Kidney (tissue), 22 donors: ENCODE measurements at places on chromosomes 4 and X. TPM values are rescaled to one million over a fixed set of nuclear protein-coding genes. Genes with fewer than 3 reads are reported as not detected.

Gene GDPD2
- total RNA-seq, result 7.0 TPM

DNA sequence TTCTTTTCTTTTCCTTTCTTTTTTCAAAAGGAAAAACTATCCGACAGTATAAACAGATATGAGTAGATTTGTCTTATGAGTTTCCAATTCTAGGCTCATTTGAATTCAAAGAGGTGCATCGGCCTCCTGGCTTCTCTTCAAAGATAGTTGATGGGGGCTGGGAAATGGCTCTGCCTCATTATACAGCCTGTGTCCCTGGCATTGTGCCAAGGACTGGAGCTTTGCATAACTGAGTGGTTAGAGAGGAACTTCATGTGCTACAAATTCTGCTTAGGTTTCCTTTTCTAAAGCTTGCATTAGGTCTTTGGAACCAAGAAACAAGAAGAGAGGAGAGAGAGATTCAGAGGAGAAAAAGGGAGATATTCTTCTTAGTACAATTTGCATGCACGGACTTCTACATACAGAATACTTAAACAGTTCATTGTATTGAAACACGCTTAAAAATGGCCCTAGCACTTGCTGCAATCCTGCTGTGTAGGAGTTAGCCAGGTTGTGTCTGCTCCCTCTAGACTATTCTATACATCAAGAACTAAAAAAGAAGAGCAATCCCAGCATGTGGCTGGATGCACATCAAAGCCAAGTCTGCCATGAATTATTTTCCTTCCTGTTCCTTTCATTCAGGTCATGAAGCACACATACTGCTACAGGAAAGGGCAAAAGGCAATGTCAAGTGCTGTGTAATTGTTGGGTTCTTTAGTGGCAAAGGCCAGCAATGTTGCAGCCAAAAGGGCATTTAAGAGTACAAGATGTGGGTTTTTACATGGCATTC, 70.9 kb downstream of the INTS12 start:
- no peaks in the 10 kb centered on the region for H3K27me3 ChIP-seq
- no peak overlapping the region for H3K27ac ChIP-seq
- no peaks in the 10 kb centered on the region for H3K36me3 ChIP-seq
- H3K4me1 ChIP-seq, result peaks cover 17% of the 10 kb centered on the region
- H3K4me3 ChIP-seq, result peak overlapping the region; percentile 14

GRCh38 chr4:68865188-68865638, 49.4 kb downstream of the UGT2B10 start:
- peak; percentile 7 for DNase-seq
- H3K4me1 ChIP-seq, result no peaks in the 10 kb centered on the region
- no peak overlapping the region for H3K4me3 ChIP-seq
- H3K27me3 ChIP-seq, result no peaks in the 10 kb centered on the region
- H3K36me3 ChIP-seq, result no peaks in the 10 kb centered on the region
- H3K27ac ChIP-seq, result no peak overlapping the region

DNA sequence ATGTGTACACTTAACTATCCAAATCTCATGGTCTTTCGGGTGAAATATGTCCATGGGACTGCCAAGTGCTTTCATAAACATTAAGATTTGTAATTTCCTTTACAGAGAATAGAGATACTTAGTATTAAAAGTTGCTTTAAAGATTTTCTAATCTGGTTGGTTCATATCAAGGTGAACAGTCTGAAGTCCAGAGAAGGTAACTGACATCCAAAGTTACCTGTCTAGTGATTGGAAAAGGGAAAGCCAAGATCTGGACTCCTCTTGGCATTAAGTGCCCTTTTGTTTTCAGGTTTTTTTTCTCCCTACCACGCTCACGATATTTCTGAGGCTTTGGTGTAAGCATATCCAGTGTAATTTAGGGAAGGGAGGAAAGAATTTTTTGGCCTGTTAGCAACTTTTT, 5.0 kb downstream of the SMAD1 start:
- no peaks in the 10 kb centered on the region for H3K27me3 ChIP-seq
- no peaks in the 10 kb centered on the region for H3K36me3 ChIP-seq
- H3K4me1 ChIP-seq, result no peaks in the 10 kb centered on the region
- H3K4me3 ChIP-seq, result no peak overlapping the region
- H3K27ac ChIP-seq, result no peak overlapping the region

DNA sequence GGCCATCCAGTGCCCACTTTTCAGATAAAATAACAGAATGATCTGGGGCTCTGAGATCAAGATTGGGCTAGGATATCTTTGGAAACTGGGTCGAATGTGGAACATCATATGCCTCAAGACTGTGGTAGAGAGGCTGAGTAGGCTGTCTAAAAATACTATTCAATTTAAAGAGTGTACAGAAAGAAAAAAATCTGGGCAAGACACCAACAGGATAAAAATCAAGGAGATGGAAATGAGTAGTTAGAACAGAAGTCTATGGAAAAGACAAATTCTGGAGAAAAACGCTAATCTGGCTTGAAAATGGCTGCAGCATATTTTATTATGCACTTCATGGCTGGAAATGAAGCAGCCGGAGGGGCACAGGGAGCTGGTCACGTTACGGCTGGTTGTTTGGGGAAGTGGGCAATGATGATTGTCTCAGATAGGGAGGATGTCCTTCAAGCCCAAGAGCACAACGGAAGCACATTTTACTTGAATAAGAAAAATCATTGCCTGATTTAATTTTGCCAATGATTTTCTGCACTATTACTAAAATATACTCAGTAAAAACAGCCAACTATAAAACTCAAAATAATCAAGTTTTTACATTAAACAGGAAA, 27.1 kb upstream of the MAPK10 start:
- no peaks in the 10 kb centered on the region for H3K36me3 ChIP-seq
- H3K27me3 ChIP-seq, result no peaks in the 10 kb centered on the region
- no peak overlapping the region for H3K27ac ChIP-seq
- DNase-seq, result no peak
- H3K4me1 ChIP-seq, result no peaks in the 10 kb centered on the region
- no peak overlapping the region for H3K4me3 ChIP-seq
